Tibial nerve (tissue), 4 donors: ENCODE measurements at places on chromosomes 3 and 15. TPM values are rescaled to one million over a fixed set of nuclear protein-coding genes. Genes with fewer than 3 reads are reported as not detected.

- no peaks in the 10 kb centered on the region for H3K27me3 ChIP-seq
- no peak overlapping the region for H3K27ac ChIP-seq
- no peak overlapping the region for H3K4me3 ChIP-seq
- no peaks in the 10 kb centered on the region for H3K4me1 ChIP-seq
- H3K36me3 ChIP-seq = no peaks in the 10 kb centered on the region
Measured at GRCh38 chr15:56759450-56759845, 26.1 kb upstream of the ZNF280D start.

- no peak for DNase-seq
- no peak overlapping the region for H3K27ac ChIP-seq
- H3K27me3 ChIP-seq = no peaks in the 10 kb centered on the region
- H3K4me3 ChIP-seq = no peak overlapping the region
Measured at GRCh38 chr3:64518496-64518895, 169.3 kb downstream of the ADAMTS9 start.

DNA sequence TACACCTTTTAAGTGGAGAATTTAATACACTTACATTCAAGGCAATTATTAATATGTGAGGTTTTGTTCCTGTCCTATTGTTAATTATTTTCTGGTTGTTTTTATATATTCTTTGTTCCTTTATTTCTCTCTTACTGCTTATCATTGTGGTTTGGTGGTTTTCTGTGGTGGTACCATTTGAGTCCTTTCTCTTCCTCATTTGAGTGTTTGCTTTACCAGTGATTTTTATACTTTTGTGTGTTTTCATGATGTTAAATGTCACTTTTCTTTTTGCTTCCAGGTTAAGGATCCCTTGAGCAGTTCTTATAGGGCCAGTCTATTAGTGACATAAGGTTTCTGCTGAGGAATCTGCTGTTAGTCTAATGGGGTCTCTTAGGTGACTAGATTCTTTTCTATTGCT lies 116.5 kb downstream of the LRRK1 start:
- no peaks in the 10 kb centered on the region for H3K4me1 ChIP-seq
- no peaks in the 10 kb centered on the region for H3K36me3 ChIP-seq
- no peaks in the 10 kb centered on the region for H3K27me3 ChIP-seq
- no peak for DNase-seq

DNA sequence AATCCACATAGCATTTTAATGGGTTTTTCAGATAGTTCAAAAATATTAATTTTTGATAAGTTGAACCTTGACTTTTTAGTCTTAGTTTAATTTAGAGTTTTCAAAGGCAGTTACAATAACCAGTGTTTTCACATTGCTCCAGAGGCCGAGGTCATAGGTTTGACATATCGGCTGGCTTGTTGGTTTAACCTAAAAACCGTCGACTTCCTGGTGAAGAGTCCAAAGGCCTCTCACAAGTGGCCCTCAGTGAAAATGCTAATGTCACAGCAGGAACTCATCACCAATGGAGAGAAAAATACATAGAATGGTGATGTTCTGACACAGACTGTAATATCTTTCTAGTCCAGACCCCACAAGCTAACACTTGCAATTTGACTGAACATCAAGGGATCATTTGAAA lies 642.3 kb downstream of the PLOD2 start:
- no peaks in the 10 kb centered on the region for H3K4me1 ChIP-seq
- no peak overlapping the region for H3K27ac ChIP-seq
- no peaks in the 10 kb centered on the region for H3K36me3 ChIP-seq

DNA sequence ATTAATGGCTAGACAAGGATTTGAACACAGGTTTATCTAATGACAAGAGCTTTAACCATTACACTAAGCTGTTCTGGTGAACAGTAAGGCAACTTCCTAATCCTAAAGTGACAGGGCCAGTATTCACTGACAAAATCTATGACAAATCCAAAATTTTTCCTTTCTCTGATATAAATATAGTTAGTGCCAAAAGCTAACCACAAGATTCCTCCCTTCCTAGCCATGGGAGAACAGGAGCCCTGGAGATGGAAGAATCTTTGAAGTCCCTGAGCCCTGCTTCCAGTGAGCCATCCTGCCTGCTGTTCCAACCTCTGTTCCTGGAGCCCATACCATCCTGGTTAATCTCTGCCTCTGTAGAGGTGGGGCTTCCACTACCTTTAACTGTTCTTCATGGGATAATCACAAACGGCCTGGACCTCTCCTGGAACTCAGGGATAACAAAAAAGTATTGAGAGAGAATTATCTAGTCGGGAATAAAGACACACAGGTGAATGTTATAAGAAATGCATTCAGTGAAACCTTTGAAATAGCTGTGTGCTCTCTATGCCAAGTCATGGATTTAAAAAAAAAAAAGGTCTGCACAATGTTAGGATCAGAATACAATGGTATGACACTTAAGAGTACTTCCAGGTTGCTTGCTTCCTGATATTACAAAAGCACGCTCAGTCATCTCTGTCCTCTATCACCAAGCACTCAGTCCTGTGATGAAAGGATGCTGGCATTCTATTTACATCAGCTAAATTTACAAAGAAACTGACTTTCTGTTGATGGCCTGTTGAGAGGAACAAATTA lies 235.8 kb downstream of the SUCLG2 start:
- H3K27ac ChIP-seq = no peak overlapping the region
- H3K4me3 ChIP-seq = no peak overlapping the region
- H3K36me3 ChIP-seq = no peaks in the 10 kb centered on the region
- H3K27me3 ChIP-seq = no peaks in the 10 kb centered on the region
- H3K4me1 ChIP-seq = no peaks in the 10 kb centered on the region

CLDN11 gene
- total RNA-seq = 32.0 TPM
